Esophagus muscularis mucosa (tissue), 4 donors: ENCODE measurements at places on chromosomes 2 and 18.
A peak's percentile ranks its signal among the peaks of the same experiment; 100 is the strongest.

DNA sequence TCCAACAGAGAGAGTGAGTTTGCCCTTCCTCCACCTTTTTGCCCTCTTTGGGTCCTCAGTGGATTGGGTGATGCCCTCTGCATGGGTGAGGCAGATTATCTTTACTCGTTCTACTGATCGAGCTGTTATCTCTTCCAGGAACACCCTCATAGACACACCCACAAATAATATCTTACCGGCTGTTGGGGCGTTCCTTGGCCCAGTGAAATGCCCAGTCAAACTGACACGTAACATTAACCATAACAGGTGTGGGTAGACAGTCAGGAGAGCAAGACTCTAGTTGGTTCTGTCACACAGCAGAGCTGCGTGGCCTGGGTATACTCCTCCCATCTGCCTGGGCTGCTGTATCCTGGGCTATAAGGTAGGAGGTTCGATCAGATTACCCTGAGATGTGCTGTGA is 144.1 kb downstream of the AGAP1 start:
- H3K4me3 ChIP-seq = no peak overlapping the region
- no peak for DNase-seq
- H3K4me1 ChIP-seq = peaks cover 65% of the 10 kb centered on the region

DNA sequence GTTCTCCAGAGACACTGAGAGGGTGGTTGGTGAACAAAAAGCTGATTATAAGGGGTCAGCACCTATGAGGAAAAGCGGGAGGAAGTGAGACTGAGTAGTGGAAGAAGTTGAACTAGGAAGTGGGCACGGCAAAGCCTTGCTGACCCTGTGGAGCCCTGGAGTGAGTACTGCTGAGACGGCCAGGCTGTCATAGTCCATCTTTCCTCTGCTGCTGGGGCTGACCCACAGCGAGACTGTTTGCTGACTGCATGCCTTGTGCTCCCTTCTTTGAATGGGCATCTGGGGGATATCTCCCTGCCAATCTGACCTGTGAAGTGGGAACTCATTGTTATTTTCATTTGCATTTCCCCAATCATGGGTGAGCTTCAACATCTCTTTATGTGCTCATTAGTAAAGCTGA is 92.4 kb upstream of the LDAH start:
- peaks cover 16% of the 10 kb centered on the region for H3K4me1 ChIP-seq
- H3K27ac ChIP-seq = no peak overlapping the region
- H3K27me3 ChIP-seq = peaks cover 17% of the 10 kb centered on the region

DNA sequence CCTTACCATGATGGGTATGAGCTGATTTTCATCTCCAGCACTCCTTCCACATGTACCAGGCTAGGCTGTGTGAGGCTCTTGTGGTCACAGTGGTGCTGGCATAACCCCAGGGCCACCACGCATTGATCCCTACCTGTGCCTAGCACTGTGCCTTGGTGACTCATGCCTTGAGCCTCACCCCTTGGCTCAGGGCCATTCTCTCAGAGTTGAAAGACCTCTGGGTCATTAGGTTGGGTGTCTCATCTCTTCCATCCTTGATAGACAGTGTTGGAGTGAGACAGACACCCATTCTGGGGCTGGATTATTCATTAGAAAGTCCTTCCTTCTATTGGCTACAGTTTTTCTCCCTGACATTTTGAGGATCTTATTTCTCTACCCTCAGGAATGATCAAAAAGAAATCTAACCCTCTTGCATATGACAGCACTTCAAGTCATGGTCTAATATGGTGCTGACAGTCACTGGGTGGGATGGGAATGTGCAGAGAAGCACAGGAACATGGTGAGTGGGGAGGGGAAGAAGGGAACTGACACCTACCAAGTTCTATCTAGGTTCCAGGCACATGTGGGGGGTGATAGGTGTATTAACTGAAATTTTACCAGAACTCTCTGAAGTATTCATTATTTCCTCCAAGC is 41.3 kb downstream of the DYSF start:
- no peaks in the 10 kb centered on the region for H3K27me3 ChIP-seq
- DNase-seq = no peak
- peaks cover 11% of the 10 kb centered on the region for H3K36me3 ChIP-seq
- H3K4me1 ChIP-seq = peaks cover 16% of the 10 kb centered on the region
- H3K4me3 ChIP-seq = no peak overlapping the region

GRCh38 chr2:150162241-150162942 is 325.1 kb downstream of the RND3 start:
- no peak overlapping the region for H3K4me3 ChIP-seq
- H3K27me3 ChIP-seq = no peaks in the 10 kb centered on the region
- H3K27ac ChIP-seq = no peak overlapping the region

- no peak overlapping the region for H3K27ac ChIP-seq
- no peaks in the 10 kb centered on the region for H3K36me3 ChIP-seq
- no peaks in the 10 kb centered on the region for H3K27me3 ChIP-seq
- no peak for DNase-seq
- H3K4me3 ChIP-seq = no peak overlapping the region
- no peaks in the 10 kb centered on the region for H3K4me1 ChIP-seq
Measured at GRCh38 chr2:183459466-183459865, 335.2 kb downstream of the NUP35 start.

DNA sequence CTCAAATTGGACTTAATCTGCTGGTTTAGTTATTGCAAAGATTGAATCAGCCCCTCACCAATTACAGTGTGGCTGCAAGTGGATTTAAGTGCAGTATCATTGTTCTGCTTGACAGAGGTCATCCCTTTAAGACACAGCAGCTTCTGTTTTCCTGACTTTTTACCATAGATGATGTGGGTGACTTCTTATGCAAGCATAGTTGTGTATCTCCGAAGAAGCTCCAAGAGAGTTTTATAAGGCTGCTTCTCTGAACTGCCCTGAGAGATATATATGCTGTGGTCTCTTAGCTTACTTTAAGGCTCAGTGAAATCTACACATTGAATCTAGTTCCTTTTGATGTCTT is 3.5 kb downstream of the TRIB2 start:
- no peaks in the 10 kb centered on the region for H3K36me3 ChIP-seq
- H3K27me3 ChIP-seq = no peaks in the 10 kb centered on the region
- H3K4me1 ChIP-seq = peaks cover 59% of the 10 kb centered on the region
- peak overlapping the region; percentile 76 for H3K4me3 ChIP-seq
- no peak for DNase-seq
- peak overlapping the region; percentile 94 for H3K27ac ChIP-seq
